ENCODE measurements at places on chromosomes 12 and 14. TPM values are rescaled to one million over a fixed set of nuclear protein-coding genes. Genes with fewer than 3 reads are reported as not detected.

GRCh38 chr12:106739318-106739717, 35.2 kb upstream of the RIC8B start:
- DNase-seq: no peak

GRCh38 chr14:106346534-106347290, 820.3 kb downstream of the TMEM121 start:
- no peak for DNase-seq

- no peak for DNase-seq
Observed at GRCh38 chr12:25311506-25311905, 60.8 kb upstream of the KRAS start.

DNA sequence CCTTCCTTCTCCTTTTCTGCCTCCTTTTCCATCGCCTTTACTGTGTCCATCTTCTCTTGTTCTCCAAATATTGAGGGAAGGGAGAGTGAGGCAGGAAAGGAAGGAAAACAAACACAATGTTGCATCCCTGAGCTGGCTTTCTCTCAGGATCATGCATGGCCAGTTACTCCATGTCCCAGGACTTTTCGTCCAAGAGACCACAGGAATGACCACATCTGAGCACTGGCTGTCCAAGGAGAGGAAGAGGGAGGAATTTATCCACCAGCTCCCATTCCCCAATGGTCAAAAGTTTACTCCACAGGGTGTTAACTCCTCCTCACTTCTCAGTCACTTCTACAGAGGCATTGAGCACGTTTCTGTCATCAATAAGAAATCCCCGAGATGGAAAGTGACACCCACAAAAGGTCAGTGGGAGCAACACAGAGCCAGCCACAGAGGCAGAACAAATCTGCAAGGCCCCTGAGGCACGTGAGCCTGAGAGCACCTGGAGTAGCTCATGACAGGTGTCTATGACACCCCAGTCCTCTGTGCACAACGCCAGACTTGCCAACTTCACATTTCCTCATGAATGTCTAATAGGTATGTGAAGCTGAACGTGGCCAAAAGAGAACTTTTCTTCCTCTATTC, 177.3 kb upstream of the NUDT4 start:
- no peak for DNase-seq

GRCh38 chr12:27237790-27238771, 6.0 kb upstream of the STK38L start:
- DNase-seq: no peak

- no peak for DNase-seq
Observed at GRCh38 chr12:93434256-93434865, 7.4 kb downstream of the UBE2N start.

DNA sequence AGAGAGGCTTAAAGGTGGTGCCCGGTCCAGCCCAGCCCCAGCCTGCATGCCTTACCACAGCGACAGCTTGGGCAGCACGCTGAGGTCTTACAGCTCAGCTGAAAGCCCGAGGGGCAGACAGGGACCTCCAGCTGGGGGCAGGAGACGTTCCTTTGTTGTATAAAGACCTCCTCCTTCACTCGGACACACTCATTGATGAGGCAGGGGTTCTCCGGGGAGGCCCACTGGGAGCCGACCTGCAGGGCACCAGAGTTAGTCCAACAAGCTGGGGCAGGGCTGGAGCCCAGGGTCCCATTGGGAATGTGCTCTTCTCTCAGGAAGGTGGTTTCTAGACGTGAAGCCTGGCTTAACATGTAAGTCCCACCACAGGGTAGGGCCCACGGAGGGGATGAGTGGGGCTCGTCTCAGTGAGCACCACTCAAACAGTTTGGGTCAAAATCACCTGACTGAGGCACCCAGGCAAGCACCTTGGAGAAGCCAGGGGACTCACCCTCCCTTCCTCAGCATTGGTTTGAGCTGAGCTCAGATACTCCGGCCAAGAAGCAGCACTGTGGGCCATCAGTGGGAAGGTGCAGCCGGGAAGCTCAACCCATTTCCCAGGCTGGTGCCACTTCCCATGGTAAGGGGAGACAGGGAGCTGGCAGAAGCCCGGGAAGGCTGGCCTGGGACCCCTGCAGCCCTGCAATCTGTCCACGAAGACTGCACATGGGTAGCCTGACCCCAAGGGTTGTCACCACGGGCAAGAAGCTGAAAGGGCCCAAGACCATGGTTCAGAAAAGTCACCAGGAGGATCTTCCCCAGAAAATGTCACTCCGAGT, 24.3 kb upstream of the ANO2 start:
- DNase-seq: no peak

Gene FOXN3
- total RNA-seq: 5.2 TPM

Gene STAC3
- total RNA-seq: not detected

Gene TPPP2
- total RNA-seq: not detected

Data from H4 (cell line).